SJCRH30 (cell line): ENCODE measurements at places on chromosomes 1 and 21.
A peak's percentile ranks its signal among the peaks of the same experiment; 100 is the strongest.

DNA sequence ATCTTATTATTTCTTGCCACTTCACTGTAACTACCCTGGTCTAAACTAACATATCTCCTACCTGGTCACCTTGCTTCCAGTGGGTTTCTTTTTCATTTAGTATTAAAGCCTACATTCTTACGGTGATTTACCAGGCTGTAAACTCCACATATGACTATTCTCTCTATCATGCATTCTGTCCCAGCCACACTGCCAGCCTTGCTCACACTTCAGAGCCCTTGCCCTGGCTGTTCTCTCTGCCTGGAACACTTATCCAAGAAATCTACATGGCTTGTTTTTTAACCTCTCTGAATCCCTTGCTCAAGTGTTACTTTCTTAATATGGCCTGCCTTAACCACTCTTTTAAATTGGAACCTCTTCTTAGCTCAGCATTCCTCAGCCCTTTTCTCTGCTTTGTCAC is 212.7 kb downstream of the GPR52 start:
- DNase-seq, result no peak

DNA sequence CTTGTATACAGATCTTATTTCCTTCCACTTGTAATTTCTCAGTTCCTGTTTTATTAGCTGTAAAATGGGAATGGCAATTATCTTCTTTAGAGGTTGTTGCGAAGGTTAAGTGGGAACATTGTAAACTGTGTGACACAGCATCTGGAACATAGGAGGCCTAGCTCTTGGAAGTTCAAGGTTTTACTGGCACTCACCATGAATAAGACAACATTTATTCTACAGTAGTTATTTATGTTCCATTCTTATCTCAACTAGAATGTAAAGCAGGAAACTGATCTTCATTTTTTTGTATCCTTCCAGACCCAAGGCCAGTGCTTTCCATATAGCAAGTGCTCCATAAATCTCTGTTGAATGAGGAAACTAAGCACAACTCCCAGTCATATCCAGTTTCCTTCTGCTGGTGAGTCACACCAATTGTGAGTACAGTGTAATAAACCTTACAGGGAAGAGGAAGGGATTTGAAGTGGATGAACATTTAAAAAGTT is 1.4 kb downstream of the BCL10 start:
- peak; percentile 52 for DNase-seq

- no peak for DNase-seq
These were observed 2.2 kb upstream of the NEK2 start for GRCh38 chr1:211677659-211678058.

GRCh38 chr1:101379950-101380349 is 143.1 kb downstream of the S1PR1 start:
- no peak for DNase-seq

DNA sequence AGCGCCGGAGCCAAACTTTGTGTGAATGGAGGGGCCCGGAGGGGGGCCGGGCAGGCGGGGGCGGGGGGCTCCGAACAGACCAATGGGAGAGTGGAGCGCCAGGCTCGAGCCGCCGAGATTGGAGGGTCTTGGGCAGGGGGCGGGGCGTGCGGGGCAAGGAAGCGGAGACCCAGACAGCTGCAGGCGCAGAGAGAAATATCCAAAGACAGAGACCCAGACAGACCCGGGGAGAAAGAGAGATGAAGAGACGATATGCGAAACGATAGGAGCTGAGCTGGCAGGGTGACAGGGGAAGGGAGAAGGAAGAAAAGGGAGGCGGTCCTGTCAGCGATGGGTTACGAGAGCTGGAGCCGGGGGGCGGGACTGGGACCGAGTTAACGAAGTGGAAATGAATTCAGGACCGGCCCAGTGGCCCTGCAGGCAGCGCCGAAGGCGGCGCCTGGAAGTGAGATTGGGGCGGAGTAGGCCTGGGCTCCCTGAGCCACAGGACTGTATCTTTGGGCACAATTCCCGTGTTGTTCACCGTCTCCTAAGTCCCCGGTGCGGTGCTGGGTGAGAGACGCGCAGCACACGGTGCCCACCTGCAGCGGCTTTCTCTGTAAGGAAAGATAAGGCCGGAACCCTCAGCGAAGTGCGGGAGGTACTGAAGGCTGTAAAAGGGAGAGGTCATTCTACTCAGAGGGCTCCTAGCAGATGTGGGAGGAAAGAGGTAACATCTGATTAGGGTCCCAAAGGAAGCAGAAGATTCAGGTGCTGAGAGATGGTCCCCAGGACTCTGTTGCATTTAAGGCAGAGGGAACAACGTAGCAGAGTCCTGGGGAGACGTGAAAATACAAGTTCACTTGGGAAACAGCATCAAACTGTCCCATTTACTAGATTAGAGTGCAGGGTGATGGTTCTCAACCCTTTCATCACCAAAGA is 543 bp upstream of the KCNJ10 start:
- DNase-seq, result peak; percentile 84

DNA sequence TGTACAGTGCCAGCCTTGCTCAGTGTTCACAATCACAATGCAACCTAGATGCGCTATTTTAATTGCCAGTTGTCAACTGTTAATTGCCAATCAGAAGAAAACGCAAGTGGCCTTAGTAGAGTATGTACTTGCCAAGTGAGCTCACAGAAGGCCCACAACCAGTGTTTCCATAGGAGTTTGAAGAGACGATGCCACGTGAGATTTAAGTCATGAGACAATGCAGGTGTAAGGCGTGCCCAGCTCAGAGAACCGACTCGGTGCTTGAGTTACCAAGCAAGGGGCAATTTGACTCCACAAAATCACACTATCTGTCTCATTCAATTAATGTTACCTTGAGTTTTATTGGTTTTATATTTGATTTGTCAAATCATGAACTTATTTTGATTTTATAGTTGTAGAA is 65.6 kb downstream of the TEX35 start:
- DNase-seq, result no peak

DNA sequence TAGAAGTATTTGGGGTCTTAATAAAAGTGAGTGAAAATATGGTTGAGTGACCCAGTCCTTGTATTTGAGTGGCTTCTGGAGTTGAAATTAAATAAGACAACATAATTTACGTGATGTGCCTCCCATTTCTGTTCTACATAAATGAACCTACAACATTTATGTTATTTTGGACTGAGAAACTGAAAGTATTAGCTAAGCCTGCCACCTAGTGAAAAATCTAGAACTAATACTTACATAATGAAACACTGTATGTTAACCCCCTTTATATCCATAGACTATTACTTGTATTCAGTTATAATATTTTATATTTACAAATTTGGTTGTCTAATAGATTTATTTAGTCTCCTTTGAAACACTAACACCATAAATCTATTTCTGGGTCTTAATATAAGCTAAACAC is 298.9 kb downstream of the KCNT2 start:
- no peak for DNase-seq

DNA sequence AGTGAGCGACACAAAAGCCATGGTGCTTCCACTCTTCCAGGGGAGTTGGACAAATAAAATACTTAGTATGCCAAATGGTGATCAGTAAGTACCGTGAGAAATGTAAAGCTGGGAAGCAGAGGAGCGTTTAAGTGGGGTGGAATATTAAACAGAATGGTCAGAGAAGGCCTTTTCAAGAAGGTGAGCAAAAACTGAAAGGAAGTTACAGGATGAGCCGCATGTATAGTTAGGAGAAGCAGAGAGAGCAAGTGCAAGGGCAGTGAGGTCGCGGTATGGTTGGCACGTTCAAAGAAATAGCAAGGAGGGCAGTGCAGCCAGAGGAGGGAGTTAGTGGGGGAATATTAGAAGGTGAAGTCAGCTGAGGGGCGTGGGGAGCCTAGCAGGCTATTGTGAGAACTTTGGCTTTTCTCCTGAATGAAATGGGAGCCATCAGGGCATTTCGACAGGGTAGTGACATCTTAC is 748 bp upstream of the ATP6V0B start:
- DNase-seq, result no peak

DNA sequence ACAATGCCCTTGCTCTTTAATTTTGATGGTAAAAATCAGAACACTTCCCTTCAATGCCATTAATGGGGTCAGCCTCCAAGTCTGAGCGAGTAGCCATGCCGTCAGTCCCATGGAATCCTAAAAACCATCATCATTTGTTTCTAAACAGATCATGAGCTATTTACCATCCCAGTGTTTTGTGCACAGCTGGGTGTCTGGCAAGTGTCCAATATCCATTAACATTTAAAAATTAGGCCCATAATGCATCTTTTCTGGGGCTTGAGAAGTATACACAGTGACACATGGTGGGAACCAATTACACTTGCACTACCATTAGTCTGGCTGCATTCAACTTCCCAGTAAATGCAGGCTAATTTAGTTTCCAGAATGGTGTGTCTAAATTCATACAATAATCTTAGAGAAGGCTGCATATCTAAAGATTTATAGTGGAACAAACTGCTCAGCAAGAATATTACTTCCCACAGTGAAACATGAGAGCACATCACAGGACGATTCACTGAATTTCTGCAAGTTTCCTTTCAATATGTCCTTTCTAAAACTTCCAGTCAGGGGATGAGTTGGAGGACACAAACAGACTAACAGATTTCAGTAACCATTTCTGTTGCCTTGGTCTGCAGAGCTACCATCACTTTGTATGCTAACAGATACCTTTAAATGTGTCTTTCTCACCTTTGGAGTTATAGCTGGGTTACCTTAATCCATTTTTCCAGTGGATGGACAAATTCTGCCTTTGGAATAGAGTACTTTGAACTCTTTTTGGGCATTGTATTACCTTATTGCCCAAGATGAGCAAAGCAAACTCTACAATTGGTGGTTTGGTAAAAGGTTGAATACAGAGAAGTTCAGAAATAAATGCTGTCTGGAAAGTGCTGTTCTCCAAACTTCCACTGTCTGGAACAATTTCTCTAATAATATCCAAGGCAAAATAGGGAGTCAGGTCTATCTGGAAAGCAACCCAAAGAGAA is 258.0 kb downstream of the PTBP2 start:
- DNase-seq, result peak; percentile 3

- DNase-seq, result peak; percentile 75
These were observed 27.2 kb upstream of the LRRC8C start for GRCh38 chr1:89605692-89606091.

GRCh38 chr1:172863031-172863430 is 187.7 kb downstream of the TNFSF18 start:
- DNase-seq, result no peak

GRCh38 chr1:224745924-224746323 is 129.8 kb downstream of the CNIH3 start:
- DNase-seq, result no peak

DNA sequence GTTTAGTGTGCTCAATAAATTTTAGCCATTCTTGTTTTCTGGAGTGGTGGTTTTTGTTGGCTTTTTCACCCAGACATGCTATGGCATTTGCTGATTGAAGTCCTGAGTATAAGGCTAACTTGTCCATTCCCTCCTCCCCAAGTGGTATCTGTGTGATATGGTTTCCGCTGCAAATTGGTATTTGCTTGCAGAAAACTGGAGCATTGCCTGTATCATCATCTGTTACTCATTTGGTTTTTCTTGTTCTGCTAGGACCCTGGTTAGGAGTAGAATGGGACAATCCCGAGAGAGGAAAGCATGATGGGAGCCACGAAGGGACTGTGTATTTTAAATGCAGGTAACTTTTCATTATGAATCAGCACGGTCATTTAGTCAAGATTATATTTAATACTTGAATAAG is 34.0 kb downstream of the TBCE start:
- no peak for DNase-seq

DNA sequence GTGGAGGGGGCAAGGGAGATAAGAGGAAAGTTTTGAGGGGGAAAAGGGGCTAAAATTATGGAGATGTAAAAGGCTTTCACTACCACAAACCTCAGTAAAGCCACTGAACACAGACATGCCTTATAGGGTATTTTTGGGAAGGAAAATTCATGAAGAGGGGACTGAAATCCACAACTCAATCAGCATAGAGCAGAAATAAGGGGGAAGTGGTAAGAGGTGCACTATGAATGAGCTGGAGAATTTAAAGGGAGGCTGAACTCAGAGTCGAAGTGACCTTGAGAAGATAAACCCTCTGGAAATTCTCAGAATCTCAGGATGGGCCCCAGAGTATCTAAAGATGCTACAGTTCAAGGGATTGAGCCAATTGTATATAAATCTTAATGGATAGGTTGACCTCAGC is 15.3 kb downstream of the RHEX start:
- no peak for DNase-seq

GRCh38 chr1:114003431-114003830 is 24.2 kb downstream of the OLFML3 start:
- peak; percentile 56 for DNase-seq

GRCh38 chr1:77739235-77739634 is 20.4 kb downstream of the USP33 start:
- no peak for DNase-seq

- DNase-seq, result no peak
These were observed 77.5 kb downstream of the UCK2 start for GRCh38 chr1:165904948-165905347.

GRCh38 chr1:16231331-16232315 is 5.4 kb downstream of the CPLANE2 start:
- peak; percentile 67 for DNase-seq

GRCh38 chr21:38958323-38958705 is 152.6 kb downstream of the ETS2 start:
- DNase-seq, result no peak

GRCh38 chr1:81760477-81761097 is 40.1 kb upstream of the ADGRL2 start:
- no peak for DNase-seq

DNA sequence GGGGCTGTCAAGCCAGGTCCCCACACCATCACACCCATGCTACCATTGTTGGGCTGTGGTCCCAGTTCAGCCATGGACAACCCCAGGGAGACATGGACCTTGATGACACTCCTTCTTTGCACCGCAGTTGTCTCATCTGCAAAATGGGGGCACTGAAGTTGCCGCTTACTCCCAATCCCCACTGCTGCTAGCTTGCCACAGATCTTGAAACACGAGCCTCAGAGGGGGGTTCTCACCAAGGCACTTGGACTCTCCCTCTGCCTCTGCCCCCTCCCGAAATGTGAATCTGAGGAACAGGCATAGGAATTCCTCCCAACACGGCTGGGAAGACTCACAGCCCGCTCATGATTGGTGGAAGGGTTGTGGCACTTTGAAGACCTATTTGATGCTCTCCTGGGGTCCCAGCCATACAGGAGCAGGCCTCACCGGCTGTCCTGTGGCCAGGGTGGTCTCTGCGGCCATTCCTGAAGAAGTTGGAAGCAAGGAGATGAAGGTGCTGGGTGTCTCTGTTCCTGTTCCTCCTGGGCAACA is 31.1 kb downstream of the RUNX3 start:
- DNase-seq, result no peak

DNA sequence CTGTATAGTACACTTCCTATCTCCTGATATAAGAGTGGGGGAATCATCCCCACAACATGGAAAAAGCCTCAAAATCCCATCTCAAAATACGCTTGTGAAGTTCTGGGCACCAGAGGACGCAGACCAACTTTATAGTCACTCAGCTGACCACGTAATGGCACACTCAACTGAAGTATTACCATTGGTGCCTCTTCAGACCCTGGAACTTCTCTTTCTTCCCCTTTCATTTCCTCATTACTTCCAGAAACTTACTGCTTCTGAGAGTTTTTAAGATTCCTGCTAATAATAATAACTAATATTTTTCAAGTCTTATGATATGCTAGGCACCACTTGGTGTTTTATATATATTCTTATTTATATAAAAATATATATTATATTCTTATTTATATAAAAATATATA is 202.6 kb downstream of the PTPRC start:
- no peak for DNase-seq

- DNase-seq, result no peak
These were observed 292.1 kb upstream of the VAMP3 start for GRCh38 chr1:7478809-7479499.

- DNase-seq, result no peak
These were observed 12.3 kb upstream of the MAP10 start for GRCh38 chr1:232792949-232793348.

- no peak for DNase-seq
These were observed 14.5 kb upstream of the NRIP1 start for GRCh38 chr21:15079269-15079668.
